ACHN (cell line): ENCODE measurements at places on chromosomes 5 and 9.

DNA sequence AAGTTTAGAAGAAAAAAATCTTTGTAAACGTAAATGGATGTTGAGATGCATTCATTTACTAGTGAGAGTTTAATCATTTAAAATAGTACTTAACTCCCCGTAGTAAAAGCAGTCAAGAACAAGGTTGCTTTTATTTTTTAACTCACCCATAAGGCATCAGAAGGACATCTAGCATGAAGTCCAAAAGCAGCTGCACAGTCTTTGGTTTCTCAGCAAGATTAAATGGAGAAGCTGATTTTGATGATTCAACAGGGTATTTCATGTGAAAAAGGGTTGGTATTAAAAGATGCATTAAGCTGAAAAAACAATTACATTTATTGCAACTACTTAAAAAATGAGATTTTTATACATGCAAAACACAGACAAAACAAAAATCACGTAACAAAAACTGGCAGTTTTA lies 44.0 kb downstream of the ECPAS start:
- DNase-seq = no peak

DNA sequence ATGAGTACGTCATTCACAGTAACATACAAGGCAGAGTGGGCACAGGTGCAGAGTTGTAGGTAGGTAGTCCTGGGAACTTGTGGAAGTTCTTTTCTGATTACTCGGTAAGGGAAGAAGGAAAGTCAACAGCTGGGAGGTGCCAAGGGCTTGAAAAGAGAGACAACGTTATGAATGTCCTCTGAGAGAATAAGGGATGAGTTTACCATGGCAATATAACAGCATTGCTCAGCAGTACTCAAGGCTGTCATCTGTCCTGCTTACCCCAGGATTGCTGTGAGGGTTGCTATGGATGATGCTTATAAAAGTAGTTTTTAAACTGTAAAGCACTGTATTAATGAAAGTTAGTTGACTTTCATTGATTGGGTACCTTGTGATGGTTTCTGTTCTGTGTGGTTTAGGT lies 369.1 kb upstream of the SGCD start:
- no peak for DNase-seq

DNA sequence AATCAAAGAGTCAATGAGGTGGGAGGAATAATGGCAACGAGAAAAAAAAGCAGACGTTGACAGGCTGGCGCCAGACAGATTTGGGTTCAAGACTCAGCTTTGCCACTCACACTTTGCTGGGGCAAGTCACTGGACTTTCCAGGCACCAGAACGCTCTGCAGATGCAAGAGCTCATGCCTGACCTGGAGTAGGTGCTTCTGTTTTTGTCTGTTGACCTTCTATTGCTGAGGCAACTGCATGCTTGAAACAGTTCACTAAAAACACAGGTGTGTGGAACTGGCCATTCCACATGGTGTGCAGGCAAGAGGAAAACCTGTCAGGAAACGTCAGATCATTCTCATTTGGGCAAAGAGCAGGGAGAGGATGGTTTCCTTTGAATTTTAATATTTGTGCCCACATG lies 161.2 kb upstream of the SMIM23 start:
- no peak for DNase-seq

- DNase-seq = no peak
These were observed 1542.8 kb downstream of the EFNA5 start for GRCh38 chr5:106127985-106128384.

- DNase-seq = peak; percentile 4
These were observed 59.5 kb downstream of the MVB12B start for GRCh38 chr9:126386088-126386487.

GRCh38 chr5:147957901-147958300 lies 51.6 kb upstream of the C5orf46 start:
- no peak for DNase-seq
